ENCODE measurements at places on chromosomes 5 and 9. TPM values are rescaled to one million over a fixed set of nuclear protein-coding genes. Genes with fewer than 3 reads are reported as not detected.

FBN2 gene
- total RNA-seq, result 0.30 TPM

PPP3R2 gene
- not detected for total RNA-seq

SHB gene
- total RNA-seq, result 0.81 TPM

NIPAL4 gene
- total RNA-seq, result not detected

LCN9 gene
- total RNA-seq, result not detected

GRCh38 chr9:105445203-105445881 lies 2.5 kb upstream of the FSD1L start:
- no peak for DNase-seq
- H3K4me3 ChIP-seq, result no peak overlapping the region
- H3K27me3 ChIP-seq, result no peaks in the 10 kb centered on the region
- H3K36me3 ChIP-seq, result no peaks in the 10 kb centered on the region
- no peak overlapping the region for H3K27ac ChIP-seq
- peaks cover 14% of the 10 kb centered on the region for H3K4me1 ChIP-seq

DNA sequence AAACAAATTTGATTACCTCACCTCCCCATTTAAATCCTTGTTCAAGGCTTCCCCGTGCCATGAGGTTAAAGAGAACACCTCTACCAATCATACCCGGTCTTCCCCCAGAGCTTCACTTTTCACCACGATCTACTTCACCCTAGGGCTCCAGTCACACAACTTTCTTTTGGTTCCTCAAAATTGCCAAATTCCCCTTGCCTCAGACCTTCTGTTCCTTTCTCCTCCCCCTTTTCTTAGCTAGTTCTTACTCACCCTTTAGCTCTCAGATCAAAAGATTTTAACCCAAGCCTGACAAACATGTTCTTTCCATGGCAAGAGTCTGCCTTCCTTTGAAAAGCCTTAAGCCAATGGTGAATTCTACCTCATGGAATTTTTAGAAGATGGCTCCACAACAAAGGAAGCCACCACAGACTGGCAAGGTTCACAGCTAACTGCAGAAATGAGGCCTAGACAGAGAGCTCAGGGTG lies 56.7 kb downstream of the MAPKAP1 start:
- H3K27me3 ChIP-seq, result no peaks in the 10 kb centered on the region
- H3K27ac ChIP-seq, result no peak overlapping the region
- H3K36me3 ChIP-seq, result no peaks in the 10 kb centered on the region
- DNase-seq, result no peak
